ENCODE measurements at places on chromosomes 3 and 15.

- no peak for DNase-seq
These were observed 705 bp downstream of the DLL4 start for GRCh38 chr15:40929660-40930429.

- no peak for DNase-seq
These were observed 45.7 kb downstream of the DHX30 start for GRCh38 chr3:47848599-47849117.

DNA sequence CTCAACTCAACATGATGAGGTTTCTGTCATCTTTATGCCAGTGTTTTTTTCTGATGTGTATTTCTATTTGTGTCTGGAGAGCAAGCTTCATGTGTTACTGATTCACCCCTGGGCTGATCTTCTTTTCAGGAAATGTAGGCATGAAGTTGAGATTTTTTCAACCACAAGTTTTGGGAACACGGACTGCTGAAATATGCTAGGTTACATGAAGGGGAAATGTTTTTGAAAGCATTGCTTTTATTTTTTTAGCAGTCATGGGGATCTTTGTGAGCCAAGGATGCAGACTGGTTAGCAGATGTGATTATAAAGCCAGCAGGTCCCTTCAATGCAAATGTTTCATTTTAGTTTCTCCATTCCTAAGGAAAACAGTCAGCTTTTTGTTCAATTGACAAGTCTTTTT, 219.3 kb upstream of the COL8A1 start:
- DNase-seq, result no peak

GRCh38 chr15:34240537-34240936, 15.7 kb downstream of the EMC4 start:
- DNase-seq, result no peak

GRCh38 chr3:117962750-117963149, 1071.9 kb downstream of the IGSF11 start:
- DNase-seq, result no peak

DNA sequence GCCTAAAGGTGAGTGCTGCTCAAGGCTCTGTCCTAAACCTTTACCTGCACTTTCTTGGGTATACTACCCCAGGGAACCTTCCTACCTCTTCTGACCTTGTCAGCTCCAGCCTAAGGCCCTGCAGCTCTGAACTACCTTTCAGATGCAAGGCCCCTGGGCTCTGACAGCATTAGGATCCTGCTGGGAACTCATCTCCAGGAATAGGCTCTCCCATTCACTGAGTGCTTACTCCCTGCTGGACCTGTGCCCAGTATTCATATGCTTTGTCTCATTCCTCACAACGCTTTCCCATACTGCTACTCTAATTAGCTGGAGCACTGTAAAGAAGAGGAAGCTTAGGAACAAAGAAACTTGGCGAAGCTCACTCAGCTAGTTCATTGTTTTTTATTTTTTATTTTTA, 53.8 kb upstream of the RAB6B start:
- DNase-seq, result no peak

GRCh38 chr15:76071806-76072205, 12.0 kb downstream of the TMEM266 start:
- no peak for DNase-seq

DNA sequence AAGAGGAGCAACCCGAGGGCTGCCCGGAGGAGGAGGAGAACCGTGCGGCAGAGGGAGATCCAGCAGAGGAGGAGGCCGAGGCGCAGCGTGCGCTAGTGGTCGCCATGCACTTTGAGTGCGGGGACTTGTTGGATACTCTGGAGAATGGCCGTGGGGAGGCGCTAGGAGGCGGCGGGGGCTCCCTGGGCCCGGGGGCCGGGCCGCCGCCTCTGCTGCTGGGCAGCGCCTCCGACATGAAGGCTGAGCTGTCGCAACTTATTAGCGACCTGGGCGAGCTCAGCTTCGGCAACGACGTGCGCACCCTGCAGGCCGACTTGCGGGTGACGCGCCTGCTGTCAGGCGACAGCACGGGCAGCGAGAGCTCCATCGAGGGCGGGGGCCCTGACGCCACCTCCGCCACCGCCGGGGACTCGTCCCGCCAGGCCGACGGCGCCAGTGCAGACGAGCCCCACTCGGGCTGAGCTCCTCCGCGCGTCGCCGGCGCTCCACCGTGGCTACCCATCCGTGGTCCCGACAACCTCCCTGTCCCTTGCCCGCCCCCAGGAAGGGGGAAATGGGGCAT, 2.0 kb downstream of the FAM43A start:
- DNase-seq, result peak; percentile 58

- no peak for DNase-seq
These were observed 424.2 kb upstream of the WNT5A start for GRCh38 chr3:55911266-55911665.

GRCh38 chr3:114558271-114558670, 264.4 kb downstream of the TIGIT start:
- DNase-seq, result no peak

- no peak for DNase-seq
These were observed 12.6 kb downstream of the GHRL start for GRCh38 chr3:10280177-10280529.

- no peak for DNase-seq
These were observed 830 bp upstream of the RNF13 start for GRCh38 chr3:149812165-149812605.

GRCh38 chr3:63872135-63872924, 8.7 kb downstream of the ATXN7 start:
- no peak for DNase-seq

DNA sequence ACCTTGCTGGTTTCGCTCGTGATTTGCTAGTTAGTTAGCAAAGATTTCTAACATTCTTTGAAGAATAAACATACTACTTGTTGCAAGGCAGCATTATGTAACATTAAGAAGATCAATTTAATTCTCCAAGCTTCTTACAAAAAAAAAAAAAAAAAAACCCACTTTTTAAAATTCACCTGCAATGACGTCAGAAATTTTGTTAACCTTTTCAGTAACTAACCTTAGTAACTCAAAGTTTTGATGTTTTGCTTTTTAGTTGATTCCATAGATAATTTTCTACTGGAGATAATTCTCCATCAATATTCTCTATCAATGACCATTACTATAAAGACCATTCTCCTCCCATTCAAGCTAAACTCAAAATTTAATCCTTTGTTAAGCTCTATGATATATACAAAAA, 491.8 kb upstream of the TBL1XR1 start:
- no peak for DNase-seq

DNA sequence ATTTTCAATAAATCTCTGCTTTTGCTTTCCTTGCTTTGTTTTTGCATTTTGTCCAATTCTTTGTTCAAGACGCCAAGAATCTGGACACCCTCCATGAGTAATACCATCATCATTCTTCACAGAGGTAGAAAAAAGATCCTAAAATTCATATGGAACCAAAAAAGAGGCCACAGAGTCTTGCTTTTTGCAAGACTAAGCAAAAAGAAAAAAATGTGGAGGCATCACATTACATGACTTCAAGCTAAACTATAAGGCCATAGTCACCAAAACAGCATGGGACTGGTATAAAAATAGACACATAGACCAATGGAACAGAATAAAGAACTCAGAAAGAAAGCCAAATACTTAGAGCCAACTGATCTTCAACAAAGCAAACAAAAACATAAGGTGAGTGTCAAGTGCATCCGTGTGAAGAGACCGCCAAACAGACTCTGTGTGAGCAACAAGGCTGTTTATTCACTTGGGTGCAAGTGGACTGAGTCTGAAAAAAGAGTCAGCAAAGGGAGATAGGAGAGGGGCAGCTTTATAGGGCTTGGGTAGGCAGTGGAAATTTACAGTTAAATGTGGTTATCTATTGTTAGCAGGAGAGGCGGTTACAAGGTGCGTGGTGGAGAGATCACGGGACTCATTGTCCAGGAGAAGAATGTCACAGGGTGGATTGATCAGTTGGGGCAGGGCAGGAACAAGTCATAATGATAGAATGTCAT, 10.9 kb downstream of the STRIT1 start:
- no peak for DNase-seq

DNA sequence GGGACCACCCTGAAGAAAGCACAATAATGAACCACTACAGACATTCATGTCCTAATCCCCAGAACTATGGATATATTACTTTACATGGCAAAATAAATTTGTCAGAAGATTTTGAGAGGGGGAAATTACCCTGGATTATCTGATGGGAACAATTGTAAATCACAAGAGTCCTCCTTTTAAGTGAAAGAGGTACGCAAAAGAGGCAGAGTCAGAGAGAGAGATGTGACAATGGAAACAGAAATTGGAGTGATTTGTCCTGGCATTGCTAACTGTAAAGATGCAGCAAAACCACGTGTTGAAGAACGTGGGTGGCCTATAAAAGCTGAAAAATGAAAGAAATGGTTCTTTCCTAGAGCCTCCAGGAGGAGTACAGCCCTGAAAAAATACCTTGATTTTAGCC, 1121.4 kb upstream of the ALCAM start:
- no peak for DNase-seq

GRCh38 chr3:138197058-138197457, 10.0 kb downstream of the ARMC8 start:
- DNase-seq, result no peak

DNA sequence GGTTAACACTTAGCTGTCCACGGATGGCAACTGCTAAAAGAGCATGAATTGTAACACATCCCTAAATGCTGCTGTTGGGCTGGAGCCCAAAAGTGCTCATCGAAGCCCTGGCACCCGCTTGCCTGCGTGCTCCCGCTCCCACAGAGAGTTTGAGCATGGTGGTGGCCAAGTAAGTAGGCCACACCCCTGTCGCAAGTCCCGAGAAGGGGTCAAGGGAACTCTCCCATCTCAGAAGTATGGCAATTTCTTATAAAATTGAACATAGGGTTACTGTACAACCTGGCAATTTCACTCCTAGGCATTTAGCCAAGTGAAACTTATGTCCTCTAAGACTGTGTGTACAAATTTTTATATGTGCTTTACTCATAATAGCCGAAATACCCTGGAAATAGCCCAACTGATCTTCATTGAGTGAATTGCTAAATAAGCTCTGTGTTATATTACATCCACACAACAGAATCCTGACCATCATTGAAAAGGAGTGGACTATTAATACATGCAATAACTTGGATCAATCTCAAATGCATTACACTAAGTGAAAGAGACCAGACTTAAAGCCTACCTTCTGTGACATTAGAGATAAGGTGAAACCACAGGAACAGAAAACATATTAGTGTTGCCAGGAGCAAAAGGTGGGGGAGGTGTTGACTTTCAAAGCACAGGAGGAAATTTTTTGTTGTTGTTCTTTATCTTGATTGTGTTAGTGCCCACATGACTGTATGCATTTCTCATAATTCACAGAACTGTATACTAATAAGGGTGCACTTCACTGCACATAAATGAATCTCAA, 1.5 kb upstream of the GCSAM start:
- no peak for DNase-seq

DNA sequence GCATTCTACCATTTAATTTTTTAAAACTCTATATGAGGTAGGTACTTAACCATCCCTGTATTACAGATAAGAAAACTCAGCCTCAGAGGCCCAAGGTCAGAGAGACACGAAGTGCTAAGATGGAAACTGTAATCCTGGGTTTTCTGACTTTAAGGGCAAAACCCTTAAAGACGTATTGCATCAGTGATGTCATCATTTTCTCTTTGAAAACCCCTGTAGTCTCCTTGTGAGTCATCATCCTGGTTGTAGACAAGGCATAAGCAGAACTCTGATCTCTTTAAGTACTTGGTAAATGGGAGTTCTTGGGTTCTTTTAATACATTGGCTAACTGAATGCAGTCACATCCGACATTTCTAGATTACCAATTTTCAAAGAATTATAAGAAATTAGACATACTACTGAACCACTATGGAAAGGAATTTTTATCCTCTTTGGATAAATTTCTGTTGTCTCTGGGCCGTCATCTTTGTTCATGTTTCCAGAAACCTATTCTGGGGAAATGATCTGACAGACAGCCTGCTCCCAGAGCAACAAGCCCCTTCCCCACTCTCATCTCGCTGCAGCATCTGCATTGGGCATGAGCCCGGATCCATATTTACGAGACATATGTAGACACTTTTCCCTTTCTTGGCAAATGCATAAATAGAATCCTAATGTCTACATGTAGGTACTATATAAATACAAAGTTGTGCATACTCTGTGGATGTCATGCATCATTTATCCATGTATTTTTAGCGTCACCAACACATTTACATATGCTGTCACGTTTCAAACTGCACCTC, 48.7 kb upstream of the MDFIC2 start:
- no peak for DNase-seq

DNA sequence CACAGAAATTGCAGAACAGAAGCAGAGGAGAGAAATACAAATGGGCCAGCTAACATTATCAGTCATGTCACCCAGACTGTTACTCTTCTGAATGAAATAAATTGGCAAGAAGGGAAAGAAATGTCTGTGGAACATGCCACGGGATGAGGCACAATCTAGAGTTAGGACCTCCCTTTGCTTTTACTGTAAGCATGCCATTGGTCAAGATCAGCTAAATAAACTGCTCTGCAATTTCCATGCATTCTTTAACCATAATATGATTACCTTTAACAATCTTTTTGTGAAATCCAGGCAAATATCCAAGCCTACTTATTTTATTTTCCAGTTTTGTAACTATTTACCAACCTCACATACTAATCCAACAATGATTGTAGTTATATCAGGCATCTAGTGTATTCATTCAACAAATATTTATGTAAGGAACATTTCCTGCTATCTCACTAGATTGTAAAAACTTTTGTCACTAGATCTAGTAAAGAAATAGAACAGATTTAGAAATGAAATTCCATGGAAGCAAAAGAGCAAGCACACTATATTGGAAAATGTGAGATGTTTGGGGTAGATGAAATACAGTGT, 383.4 kb downstream of the MECOM start:
- DNase-seq, result no peak

DNA sequence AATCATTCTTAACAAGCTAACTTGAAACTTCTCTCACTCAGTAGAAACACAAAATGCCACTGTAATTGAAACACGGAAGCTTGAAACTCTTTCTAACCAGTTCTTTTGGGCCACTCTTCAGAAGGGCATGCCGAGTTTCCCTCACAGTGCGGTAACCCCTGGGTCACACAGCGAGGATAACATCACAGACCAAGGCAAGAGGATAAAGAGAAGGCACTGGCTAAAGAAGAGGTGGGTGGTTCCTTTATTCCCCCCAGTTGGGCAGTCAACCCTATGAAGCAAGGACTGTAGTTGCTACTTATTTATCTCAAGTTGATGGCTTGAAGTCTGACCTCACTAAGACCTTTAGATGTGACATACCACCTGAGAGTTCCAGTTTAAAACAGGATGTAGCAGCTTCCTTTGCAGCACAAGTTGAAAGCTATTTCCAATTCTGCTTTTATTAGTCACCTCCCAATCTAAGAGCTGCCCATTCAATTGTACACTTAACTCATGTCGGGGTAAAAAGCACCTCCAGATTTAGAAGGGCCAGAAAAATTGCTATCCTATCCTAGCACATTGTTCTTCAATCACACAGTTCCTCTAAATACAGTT, 272.4 kb downstream of the TIGIT start:
- no peak for DNase-seq

All from T-cell (primary cell).